ENCODE measurements at places on chromosomes 2 and 18.

- no peak for DNase-seq
These were observed 11.2 kb upstream of the EFR3B start for GRCh38 chr2:25030702-25031101.

DNA sequence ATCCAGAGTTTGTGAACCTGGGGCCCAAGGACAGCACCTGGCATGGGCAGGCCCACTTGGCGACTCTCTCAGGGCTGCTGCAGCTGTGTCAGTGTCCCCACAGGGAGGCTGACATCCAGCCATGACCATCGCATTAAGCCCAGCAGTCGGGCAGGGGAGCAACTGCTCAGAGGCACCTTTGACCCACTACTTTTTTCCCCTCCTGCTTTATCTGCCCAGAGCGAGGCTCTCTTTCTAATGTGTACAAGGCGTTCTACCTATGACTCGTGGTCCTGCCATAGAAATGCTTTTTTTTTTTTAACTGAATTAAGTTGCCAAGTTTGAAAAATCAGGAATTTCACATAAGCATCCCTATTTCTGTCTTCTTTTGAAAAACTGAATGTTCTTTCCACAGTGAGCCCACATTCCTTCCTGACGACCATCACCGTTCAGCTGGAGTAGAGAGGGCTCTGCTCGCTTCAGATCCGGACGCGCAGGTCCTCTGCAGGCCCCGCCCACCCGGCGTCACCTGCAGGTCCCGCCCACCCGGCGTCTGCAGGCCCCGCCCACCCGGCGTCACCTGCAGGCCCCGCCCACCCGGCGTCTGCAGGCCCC lies 403 bp upstream of the CLUL1 start:
- DNase-seq, result peak; percentile 98

- DNase-seq, result no peak
These were observed 6.4 kb downstream of the TWIST2 start for GRCh38 chr2:238854246-238854645.

- DNase-seq, result no peak
These were observed 463.1 kb upstream of the DDX18 start for GRCh38 chr2:117351396-117351795.

DNA sequence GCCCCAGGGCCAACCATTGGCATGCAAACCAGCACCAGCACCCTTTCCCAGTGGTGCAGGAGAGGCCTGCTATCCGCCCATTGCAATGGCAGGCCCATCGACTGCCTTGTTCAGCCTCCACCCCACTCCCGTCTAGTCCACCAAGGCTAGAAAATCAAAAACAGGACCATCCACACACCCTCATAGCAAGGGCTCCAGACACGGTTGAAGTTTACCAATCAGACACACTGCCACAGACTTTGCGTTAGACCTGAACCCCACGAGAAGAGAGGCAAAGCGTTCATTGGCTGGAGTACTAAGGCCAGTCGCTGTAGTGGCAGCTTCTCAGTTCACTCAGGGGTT lies 95.3 kb upstream of the TEX51 start:
- no peak for DNase-seq

DNA sequence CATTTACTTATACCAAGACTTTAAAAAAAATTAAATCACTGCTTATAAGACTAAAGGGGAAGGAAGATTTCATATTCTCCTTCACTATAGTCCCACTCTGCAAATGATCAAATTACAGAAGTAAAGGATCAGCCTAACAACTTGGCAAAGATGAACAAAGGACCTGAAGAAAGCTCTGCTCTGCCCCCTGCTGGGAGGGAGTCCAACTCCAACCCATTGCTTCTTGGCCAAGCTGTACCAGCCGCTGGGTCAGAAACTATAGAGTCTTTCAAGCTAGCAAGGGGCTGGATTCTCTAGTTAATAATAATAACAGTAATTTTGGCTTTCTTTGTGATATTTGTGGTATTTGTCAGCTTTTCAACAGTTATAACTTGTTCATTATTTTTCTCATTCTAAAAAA lies 927.0 kb upstream of the CRIM1 start:
- peak; percentile 59 for DNase-seq

DNA sequence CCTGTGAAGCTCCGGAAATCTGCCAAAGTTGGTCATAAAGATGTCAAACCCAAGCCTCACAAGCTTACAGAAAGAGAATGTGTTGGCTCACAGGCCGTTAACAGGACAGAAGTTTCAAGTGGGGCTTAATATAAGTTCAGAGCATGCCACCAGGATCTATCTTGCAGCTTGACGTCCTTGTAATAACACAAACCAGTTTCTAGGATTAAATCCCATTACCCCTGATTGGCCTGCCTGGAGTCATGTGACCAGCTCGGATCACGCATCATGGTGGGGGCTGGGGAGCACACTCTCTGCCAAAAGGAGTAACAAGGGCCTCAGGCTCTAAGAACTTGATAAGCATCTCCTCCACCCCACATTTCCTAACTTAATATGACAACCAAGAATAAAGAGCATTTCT lies 38.9 kb upstream of the SCG2 start:
- no peak for DNase-seq

Measured in DMS53 (cell line).